Neural crest cell (in vitro differentiated cells): ENCODE measurements at places on chromosomes 7 and 10.

DNA sequence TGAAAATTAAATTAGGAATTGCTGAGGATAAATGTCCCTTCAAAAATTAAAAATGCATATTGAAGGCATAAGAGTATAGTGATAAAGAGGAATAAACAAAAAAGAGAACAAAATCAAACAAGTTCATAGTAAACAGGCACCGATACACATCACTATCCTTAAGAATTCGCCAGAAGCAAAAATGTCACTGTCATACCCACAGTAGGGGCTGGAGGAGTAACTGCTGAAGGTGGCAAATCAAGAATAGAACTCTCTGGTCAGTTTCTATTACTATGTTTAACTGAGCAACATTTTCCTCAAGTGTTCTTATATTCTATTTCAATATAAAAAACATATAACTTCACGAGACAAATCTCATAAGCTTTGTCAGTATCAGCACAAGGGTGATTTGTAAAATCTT, 84.0 kb downstream of the VPS41 start:
- no peak overlapping the region for H3K27ac ChIP-seq
- H3K4me3 ChIP-seq: no peak overlapping the region
- H3K36me3 ChIP-seq: peaks cover 3% of the 10 kb centered on the region
- H3K4me1 ChIP-seq: no peaks in the 10 kb centered on the region

- H3K4me1 ChIP-seq: no peaks in the 10 kb centered on the region
- peaks cover 6% of the 10 kb centered on the region for H3K27me3 ChIP-seq
- H3K27ac ChIP-seq: no peak overlapping the region
These were observed 31.8 kb upstream of the OCM2 start for GRCh38 chr7:98021588-98022351.

GRCh38 chr7:87202208-87202607, 17.3 kb downstream of the TMEM243 start:
- no peak overlapping the region for H3K27ac ChIP-seq
- no peaks in the 10 kb centered on the region for H3K27me3 ChIP-seq
- peaks cover 10% of the 10 kb centered on the region for H3K4me1 ChIP-seq
- H3K36me3 ChIP-seq: peaks cover 71% of the 10 kb centered on the region
- DNase-seq: no peak
- no peak overlapping the region for H3K4me3 ChIP-seq

DNA sequence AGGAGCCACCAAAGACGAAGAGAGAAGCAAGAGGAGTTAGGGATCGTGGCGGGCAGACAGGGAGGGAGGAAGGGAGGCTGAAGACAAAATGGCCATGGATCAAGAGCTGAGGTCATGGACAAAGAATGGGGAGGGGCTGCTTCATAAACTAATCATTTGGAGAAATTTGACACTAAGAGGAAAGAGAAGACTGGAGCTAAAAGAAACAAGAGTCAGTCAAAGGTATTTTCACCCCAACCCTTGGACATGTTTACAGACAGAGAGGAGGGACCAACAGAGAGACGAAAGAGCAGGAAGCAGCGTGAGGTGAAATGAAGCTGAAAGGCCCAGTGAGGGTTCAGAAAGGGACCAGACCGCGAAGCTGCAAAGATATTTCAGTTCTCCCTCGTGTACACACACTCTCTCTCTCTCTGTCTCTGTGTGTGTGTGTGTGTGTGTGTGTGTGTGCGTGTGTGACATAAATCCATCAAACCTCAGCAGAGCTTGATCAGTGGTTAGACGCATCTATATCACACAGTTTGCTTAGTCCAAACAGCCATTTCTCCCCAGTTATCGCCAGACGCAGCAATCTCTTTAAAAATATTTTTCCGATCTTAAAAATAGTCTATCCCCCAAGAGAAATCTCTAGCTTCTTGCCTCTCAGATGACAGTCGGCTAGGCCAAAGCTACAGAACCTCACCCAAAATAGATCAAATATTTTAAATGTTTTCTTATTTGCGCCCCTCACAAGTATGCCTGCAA, 12.5 kb upstream of the CALD1 start:
- H3K4me3 ChIP-seq: no peak overlapping the region
- no peak for DNase-seq
- no peaks in the 10 kb centered on the region for H3K27me3 ChIP-seq
- H3K36me3 ChIP-seq: no peaks in the 10 kb centered on the region

DNA sequence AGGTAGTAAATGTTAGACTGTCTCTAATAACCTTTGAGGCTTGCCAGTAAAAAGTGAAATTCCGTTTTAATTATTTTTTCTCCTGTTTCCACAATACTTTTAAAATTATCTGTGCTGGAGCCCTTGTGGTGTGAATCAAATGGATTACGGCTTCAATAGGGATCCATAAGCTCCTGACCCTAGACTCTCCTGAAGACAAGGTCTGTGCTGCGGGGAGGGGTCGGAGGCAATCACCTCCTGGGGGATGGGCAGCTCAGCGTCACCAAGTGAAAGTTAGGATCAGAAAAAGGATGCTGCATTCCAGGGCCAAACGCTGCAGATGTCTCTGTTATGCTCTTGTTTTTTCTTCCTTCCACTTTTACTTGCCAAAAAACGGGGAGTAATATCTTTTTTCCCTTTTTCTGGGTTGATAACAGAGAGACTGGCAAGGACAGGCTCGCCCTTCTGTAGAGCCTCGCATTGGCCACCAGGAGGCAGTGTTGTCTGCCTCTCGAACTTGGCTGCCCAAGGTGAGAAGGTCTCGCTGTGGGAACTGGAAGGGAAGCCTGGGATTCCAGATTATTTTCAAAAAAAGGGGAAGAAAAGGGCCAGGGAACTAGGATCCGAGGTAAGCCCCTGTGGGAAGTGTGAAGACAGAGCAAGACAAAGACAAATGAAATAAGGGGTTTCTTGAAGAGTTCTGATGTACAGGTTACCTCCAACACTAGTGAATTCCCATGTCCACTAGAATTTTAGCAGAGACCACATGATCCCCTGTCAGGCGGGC, 621.9 kb downstream of the ACTR3B start:
- no peak overlapping the region for H3K27ac ChIP-seq
- DNase-seq: no peak
- no peaks in the 10 kb centered on the region for H3K27me3 ChIP-seq
- peaks cover 17% of the 10 kb centered on the region for H3K36me3 ChIP-seq

DNA sequence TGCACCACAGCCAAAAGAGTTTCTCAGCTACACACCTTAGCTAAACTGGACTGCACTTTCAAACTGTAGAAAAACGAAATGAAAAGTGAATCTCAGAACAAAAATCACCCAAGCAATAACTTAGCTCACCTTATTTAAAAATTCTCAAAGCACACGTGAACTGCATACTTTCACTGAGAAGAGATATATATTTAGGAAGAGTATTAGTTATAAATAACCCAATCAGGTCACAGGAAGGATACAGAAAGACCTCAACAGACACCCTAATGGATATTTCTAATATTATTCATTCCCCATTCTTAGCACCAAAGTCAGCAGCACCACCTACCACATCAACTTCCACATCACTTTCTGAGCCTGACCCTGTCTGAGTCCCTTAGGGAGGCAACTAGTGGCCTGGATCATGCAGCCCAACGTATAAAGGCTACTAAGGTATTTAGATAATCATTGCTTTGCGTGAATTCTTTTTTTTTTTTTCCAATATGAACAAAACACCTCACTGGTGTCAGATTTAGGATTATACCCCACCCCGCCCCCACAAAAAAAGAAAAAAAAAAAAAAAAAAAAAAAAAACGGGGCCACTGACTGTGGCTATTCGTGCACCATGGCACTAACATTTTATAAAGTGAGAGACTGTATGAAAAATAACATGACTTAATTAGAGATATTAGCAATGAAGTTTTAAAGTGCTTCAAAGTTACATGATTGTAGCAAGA, 2.6 kb downstream of the ABI1 start:
- H3K27ac ChIP-seq: no peak overlapping the region
- H3K4me1 ChIP-seq: peaks cover 22% of the 10 kb centered on the region
- H3K36me3 ChIP-seq: peaks cover 4% of the 10 kb centered on the region

DNA sequence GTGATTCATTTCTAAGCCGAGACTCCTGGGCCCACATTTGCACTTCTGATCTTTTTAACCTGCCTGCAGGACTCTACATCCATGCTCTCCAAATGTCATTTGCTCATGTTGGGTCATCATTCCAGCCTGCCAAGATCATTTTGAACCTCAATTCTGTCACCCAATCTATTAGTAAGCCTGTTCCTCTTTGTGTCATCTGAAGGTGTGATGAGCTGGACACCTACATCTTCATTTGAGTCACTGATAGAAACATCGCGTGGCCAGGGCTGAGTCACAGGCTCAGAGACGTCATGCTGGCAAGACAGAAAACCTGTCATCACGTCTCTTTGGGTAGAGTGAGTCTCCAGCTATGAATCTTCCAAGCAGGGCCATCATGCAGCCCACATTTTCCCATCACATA, 65.3 kb upstream of the SLF2 start:
- H3K4me3 ChIP-seq: no peak overlapping the region
- DNase-seq: no peak
- peaks cover 92% of the 10 kb centered on the region for H3K27me3 ChIP-seq
- no peak overlapping the region for H3K27ac ChIP-seq
- H3K4me1 ChIP-seq: no peaks in the 10 kb centered on the region
- H3K36me3 ChIP-seq: no peaks in the 10 kb centered on the region

- H3K27me3 ChIP-seq: no peaks in the 10 kb centered on the region
- DNase-seq: no peak
- peaks cover 6% of the 10 kb centered on the region for H3K4me1 ChIP-seq
- no peak overlapping the region for H3K4me3 ChIP-seq
- no peaks in the 10 kb centered on the region for H3K36me3 ChIP-seq
- H3K27ac ChIP-seq: no peak overlapping the region
These were observed 18.7 kb downstream of the LCOR start for GRCh38 chr10:96850825-96851224.

GRCh38 chr7:155257482-155258225, 40.0 kb upstream of the INSIG1 start:
- H3K4me3 ChIP-seq: no peak overlapping the region
- no peak for DNase-seq
- peaks cover 3% of the 10 kb centered on the region for H3K4me1 ChIP-seq
- H3K36me3 ChIP-seq: no peaks in the 10 kb centered on the region
- H3K27ac ChIP-seq: no peak overlapping the region
- H3K27me3 ChIP-seq: no peaks in the 10 kb centered on the region

DNA sequence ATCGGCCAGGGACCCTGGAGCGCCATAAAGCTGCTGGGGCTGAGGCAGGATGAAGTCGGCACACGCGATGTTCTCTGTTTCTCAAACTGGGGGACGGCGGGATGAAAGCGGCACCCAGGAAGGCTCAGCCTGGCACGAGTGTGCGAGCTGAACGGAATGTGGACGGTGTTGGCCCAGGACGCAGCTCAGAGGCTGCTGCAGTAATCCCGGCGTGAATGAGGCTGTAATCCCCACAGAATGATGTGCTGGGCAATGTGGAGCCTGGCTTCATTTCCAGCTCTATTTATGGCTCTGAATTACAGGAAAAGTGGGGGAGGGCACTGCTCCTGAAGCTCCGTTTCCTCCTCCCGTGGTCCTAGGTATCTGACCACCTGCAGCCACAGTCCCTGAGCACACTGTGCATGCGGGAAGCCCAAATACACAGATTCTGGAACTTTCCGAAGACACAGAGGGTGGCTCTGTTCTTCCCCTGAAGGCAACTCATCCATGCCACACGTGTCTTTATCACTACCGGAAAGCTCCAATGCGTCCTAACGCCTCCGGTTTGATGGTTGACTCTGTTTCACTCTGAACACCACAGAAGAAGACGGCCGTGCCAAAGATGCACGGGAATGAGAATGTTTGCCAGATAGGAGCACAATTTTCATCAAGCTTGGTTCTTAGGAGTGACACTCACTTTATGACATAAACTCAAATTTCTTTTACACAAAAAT, 37.6 kb downstream of the KLF6 start:
- no peaks in the 10 kb centered on the region for H3K27me3 ChIP-seq
- H3K4me1 ChIP-seq: peaks cover 36% of the 10 kb centered on the region
- H3K36me3 ChIP-seq: peaks cover 3% of the 10 kb centered on the region
- DNase-seq: no peak
- no peak overlapping the region for H3K27ac ChIP-seq

GRCh38 chr7:3138997-3139396, 95.3 kb upstream of the CARD11 start:
- H3K4me3 ChIP-seq: no peak overlapping the region
- peaks cover 15% of the 10 kb centered on the region for H3K4me1 ChIP-seq
- DNase-seq: no peak
- H3K27ac ChIP-seq: no peak overlapping the region

DNA sequence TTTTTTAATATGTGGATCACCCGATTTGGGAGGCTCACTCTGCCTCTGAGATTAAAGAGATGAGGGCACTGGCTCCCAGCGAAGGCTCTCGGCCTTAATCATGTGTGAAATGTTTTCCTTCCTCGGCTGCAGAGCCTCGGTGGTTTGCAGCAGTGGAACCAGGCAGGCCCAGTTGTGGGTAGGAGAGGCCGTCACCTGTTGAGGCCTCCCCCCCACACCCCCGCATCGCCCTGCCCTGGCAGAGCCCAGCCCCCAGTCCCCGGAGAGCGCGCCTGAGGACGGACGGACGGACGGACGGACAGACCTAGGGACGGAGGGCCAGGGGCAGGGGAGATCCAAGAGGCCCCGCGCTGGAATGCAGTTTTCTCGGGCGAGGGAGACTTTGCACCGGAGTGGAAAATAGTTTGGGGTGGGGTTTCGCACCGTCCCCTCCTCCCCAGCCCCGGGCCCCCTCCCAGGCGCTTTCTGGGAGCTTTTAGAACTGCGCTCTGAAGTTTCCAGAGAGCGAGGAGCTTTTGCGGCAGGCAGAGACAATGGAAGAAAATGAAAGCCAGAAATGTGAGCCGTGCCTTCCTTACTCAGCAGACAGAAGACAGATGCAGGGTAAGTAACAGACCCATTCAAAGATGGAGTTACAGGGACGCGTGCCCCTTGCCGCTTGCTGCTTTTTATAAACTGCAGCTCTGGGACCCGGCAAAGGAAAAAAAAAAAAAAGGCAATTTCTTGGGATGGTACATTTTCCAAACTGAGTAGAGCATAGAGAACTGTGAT, at the start of gene KIAA1217:
Gene KIAA1217 (plus strand): TSS at position 478 of the 771 bp plus-strand sequence. CDS start 56 bp downstream, at position 534.
- peak within 1 kb of the TSS; percentile 98 for H3K27ac ChIP-seq
- H3K4me3 ChIP-seq: peak within 1 kb of the TSS; percentile 91
- H3K27me3 ChIP-seq: no peaks in the 10 kb centered on the region
- peak; percentile 30 for DNase-seq

- no peaks in the 10 kb centered on the region for H3K36me3 ChIP-seq
- peaks cover 18% of the 10 kb centered on the region for H3K4me1 ChIP-seq
- H3K4me3 ChIP-seq: no peak overlapping the region
- no peaks in the 10 kb centered on the region for H3K27me3 ChIP-seq
- H3K27ac ChIP-seq: no peak overlapping the region
These were observed 117.0 kb downstream of the MKX start for GRCh38 chr10:27628621-27629020.

- H3K36me3 ChIP-seq: no peaks in the 10 kb centered on the region
- no peak overlapping the region for H3K27ac ChIP-seq
- DNase-seq: no peak
- H3K4me1 ChIP-seq: peaks cover 8% of the 10 kb centered on the region
These were observed 64.2 kb upstream of the CAPZA2 start for GRCh38 chr7:116798232-116798631.
